ENCODE measurements at places on chromosomes 6 and 20.
A peak's percentile ranks its signal among the peaks of the same experiment; 100 is the strongest.

DNA sequence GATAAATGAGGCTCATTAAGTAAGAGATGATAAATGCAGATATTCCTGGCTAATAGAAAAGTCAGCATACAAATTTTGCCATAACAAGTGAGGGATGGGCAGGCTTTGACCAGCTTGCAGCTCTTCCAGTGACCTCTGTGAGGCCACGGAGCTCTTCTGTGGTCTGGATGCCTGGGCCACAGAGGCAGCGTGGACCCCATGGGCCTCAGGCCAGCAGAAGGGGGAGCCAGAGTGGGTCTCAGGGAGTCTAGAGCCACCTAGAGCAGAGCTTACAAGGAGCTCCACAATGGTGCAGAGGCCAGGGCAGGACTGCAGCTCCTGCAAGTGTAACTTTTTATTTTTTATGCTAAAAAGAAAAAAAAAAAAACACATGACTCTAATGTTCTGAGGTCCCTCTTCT, 165.1 kb downstream of the ARID1B start:
- DNase-seq = no peak

DNA sequence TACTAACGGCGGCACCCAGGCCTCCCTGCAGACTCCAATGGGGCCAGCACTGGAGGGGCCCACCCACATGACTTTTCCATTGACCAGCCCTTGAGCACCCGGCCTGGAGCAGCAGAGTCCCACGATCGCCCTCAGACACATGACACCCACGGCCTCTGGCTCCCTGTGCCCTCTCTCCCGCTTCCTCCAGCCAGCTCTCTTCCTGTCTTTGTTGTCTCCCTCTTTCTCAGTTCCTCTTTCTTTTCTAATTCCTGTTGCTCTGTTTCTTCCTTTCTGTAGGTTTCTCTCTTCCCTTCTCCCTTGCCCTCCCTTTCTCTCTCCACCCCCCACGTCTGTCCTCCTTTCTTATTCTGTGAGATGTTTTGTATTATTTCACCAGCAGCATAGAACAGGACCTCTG, 26.1 kb upstream of the FANCE start:
- DNase-seq = no peak

- DNase-seq = no peak
These were observed 8.3 kb upstream of the MRPS18A start for GRCh38 chr6:43695967-43696291.

DNA sequence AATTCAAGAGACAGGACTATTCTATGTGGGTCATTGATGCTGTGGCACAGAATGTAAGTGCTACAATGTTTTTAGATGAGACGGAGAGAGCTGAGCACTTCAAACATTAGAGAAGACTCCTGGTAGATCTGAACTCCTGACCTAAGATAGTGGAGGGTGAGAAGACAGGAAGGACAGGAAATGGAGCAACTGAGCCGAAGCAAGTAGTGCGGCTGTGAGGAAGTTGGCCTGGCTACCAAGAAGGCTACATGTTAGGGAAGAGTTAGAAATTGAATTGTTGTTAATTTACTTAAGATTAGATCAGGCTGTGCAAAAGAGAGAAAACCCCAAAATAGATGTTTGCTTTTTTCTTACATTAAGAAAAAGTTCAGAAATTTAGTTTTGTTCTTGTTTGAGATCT, 14.4 kb upstream of the MLIP start:
- no peak for DNase-seq

- no peak for DNase-seq
These were observed 88.0 kb downstream of the METTL24 start for GRCh38 chr6:110270165-110270564.

- no peak for DNase-seq
These were observed 219.1 kb upstream of the STXBP5 start for GRCh38 chr6:146985111-146985510.

DNA sequence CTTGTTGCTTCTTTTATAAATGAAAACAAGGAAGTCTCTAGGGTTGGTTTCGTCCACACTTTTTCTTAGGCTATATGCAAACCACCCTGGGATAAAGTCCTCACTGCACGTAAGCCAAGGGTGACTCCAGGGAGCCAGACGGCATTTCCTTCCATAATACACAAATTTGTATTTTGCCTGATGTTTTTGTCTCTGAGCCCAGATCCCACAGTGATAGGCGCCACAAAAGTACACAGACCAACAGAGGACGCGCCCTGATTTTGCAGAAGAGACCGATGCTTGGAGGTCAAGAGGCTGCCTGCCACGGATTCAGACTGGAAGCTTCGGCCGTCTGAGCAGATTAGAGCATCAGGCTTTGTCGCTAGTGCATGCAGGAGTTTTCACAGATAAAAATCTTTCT, 22.8 kb downstream of the FOXQ1 start:
- no peak for DNase-seq

- DNase-seq = no peak
These were observed 142.3 kb downstream of the UNC5CL start for GRCh38 chr6:40896696-40897095.

GRCh38 chr6:5085648-5086293, 630 bp downstream of the PPP1R3G start:
- DNase-seq = no peak

DNA sequence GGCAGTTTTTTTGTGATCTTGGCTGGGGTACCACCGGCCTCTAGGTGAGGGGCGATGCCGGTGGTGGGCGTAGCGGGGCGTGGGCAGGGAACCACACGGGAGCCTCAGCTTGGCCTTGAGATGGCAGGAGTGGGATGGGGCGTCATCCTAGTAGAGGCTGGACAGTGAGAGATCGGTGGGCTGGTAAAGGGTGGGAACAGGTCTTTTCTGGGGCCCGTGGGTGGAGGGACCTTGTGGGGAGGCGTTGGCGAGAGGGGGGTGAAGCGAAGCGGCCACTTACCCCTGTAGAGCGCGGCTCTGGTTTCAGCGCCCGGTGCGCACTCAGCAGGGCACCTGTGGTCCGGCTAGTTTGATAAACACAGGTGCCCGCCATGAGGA, 12.0 kb downstream of the ITPR3 start:
- DNase-seq = no peak

GRCh38 chr6:94065707-94066337, 646.5 kb upstream of the EPHA7 start:
- no peak for DNase-seq

DNA sequence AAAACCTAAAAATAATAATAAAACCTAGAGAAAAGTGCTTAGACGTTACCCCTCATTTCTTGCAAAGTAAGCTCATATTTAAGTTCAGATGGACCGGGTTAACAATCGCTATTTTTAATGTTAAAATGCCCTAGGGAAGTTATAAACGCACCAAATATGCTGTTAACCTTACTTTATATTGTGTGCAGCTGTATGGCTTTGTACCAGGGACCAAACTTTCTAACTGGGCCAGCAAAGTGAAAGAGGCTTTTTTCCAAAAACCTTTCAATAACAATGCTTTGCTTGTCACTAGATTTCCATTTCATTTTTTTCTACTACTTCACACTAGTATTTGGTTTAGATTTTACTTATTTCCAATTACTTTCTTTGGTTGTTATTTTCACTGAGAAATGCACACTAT, 248.5 kb downstream of the FOXC1 start:
- DNase-seq = no peak

DNA sequence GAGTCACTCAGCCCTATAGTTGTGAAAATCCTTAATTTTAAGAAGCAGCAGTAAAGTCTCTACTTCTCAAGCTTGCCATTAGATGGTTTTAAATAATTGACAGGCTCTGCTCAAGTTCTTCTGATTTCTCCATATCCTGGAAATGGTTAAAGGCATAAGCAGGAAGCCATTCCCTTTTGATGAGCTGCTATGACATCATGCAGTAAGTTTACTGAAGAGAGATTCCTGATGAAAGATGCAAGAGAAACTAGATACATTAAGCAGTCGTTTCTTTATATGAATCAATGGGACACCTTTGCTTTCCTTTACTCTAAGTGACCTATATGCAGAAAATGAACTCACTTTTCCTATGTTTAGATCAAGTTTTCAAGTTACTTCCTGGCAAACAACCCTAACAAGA, 9.8 kb downstream of the POPDC3 start:
- no peak for DNase-seq

DNA sequence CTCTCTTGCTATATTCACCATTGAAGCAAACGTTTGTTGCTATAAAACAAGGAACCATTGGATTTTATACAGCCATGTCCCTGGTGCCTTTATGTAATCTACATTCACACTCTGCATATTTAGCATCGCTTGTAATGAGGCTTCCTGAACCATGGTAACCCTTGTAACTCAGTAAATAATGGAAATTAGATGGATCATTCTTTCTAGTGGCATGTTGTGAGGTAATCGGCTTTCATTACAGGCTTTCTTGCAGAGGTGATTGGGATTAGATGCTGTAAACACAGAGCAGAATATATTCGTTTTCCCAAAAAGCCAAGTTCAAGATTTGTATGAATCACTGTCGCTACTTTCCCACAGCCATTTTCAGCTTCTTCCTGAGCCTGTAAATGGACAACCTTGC, 36.1 kb downstream of the SMPDL3A start:
- no peak for DNase-seq

- DNase-seq = peak; percentile 2
These were observed 50.2 kb upstream of the HINT3 start for GRCh38 chr6:125906158-125906998.

GRCh38 chr6:89186762-89187161, 30.4 kb downstream of the GABRR1 start:
- no peak for DNase-seq

DNA sequence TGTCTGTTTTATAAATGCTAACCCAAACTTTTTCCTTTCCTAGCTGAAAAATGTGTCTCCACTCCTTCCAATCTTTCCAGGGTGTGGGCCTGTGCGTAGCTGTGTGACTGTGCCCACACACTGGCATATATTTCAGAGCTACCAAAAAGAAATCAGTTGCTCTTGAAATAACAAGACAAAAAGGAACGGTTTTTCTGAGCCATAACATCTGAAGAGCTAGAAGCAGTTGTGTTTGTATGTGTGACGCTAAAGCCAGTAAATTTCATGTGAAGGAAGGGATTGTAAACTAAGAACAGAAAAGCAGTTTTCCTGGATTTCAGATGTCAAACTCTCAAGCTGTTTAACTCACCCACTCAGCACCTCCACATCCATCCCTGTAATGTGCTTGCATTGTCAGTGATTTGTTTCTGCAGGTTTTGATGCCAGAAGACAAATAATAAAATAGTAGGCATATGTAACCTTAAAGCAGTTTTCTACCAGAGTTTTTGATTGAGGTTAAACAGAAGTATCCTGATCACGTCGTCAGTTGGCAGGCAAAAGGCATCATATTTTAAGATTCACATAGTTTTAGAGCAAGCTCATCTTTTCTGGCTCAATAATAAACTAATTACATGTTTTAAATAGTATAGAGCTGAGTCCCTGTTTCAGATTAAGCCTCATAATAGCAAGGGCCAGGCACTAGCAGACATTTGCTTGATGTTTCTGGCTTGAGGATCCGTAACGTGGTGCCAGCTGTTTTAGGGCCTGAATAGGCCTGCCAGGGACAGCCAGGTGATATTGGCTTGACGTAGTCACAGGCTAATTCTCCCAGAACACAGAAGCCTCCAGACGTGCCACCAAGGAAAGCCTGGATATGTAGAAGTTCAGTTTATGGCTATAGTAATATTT, 90.9 kb downstream of the FOXO3 start:
- DNase-seq = no peak

DNA sequence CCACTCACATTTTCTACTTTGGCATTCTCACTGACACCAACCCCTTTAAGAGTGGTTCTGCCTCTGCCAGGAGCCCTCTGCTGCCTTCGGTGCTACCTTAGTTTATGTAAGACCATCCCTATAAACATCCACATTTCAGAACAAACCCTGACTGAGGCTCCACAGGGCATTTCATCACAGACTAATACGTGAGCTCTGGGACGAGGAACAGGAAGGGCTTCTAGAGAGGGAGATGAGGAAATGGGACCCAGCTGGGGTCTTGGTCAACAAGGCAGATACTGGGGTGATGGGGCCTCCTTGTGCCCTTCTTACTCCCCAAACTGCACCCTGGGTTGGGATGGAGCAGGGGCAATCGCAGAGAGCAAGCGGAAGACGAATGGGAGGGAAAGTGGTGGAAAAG, 86.5 kb upstream of the FYN start:
- DNase-seq = no peak

DNA sequence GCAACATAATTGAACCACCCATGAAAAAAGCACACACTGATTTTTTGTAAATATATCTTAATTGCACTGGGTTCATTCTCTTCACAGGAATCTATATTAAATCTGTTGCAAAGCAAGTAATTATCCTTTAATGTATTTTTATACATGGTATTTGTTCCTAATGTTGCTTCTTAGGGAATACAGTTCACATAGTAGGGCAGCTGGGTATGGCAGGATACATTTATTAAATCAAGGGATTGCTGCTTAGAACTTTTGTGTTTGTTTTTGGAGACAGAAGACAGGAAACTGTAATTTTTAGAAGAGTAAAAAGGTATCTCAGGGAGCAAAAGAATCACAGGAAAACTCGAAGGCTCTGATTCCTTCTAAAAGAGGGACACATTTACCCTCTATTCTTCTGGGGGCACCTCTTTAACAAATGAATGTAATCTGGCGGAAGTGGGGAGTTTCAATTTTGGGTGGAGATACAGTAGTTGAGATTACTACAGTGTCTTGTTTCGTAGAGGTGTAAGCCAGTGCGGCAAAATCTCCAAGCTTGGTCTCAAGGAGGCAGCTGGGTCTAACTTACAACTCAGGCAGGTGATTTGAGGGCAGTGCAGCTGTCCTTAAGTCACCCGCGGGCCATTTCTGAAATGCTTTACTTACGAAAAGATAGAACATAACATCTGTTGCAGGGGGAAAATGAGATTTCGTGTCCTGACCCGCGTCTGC, 812 bp upstream of the SMIM13 start:
- no peak for DNase-seq

- no peak for DNase-seq
These were observed 9.9 kb downstream of the TFAP2A start for GRCh38 chr6:10404799-10405512.
